ENCODE measurements at places on chromosomes 1 and 21. TPM values are rescaled to one million over a fixed set of nuclear protein-coding genes. Genes with fewer than 3 reads are reported as not detected.

DNA sequence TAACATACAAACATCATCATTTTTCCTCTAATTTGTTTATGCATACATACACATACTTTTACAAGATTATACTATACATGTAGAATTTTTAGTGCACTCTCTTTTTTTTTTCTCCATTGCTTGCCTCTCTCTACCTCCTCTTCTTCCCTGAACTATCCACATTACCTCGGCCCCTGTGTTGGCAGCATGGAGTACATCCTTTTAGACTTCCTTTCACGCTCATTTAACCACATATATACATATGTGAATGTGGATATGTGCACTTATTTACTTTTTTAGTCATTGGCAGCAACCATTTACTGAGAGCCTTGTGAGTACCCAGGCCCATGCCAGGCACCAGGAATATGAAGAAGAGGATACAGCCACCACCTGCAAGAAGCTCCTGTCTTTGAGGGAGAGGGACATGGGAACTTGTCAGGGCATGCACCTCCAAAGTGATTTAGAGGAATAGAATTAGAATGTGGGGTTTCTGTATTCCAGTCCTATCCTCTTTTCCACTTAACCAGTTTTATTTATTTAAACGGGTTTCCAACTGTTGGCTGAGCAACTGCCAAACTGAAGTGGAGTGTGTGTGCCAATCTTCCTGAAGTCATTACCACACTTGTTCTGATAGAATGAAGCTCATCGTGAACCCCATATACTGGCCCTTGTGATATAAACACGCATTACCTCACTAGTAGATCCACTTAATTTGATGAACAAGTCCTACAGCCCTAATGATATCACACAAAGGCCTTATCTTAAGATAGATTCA, 212.6 kb downstream of the TNR start:
- no peak for DNase-seq
- H3K27me3 ChIP-seq = peaks cover 37% of the 10 kb centered on the region
- H3K27ac ChIP-seq = no peak overlapping the region
- no peaks in the 10 kb centered on the region for H3K4me1 ChIP-seq
- no peaks in the 10 kb centered on the region for H3K36me3 ChIP-seq

RNU1-2 gene
- 6,072 TPM for total RNA-seq

C1orf185 gene
- total RNA-seq = not detected

ANXA9 gene
- 0.14 TPM for total RNA-seq

C1orf87 gene
- total RNA-seq = not detected

TMEM269 gene
- total RNA-seq = not detected

DNA sequence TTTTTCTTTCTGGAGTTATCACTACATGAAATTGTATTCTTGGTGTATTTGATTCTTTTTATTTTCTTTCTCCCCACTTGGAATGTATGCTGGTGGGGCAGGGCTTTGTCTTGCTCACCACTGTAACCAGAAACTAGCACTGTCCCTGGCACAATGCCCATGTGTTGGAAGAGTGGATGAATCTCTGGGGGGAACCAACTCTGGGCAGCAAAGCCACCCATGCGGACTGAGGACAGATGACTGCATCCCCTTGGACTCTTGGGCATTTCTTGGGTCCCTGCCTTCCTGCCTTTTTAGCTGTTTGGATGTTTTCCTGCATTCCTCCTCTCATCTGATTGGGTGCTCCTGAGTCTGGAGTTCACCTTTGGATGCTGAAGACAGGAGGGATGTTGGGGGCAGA, 6.1 kb downstream of the CYP4B1 start:
- H3K27ac ChIP-seq = peak overlapping the region; percentile 97
- peaks cover 82% of the 10 kb centered on the region for H3K4me1 ChIP-seq
- DNase-seq = no peak

DNA sequence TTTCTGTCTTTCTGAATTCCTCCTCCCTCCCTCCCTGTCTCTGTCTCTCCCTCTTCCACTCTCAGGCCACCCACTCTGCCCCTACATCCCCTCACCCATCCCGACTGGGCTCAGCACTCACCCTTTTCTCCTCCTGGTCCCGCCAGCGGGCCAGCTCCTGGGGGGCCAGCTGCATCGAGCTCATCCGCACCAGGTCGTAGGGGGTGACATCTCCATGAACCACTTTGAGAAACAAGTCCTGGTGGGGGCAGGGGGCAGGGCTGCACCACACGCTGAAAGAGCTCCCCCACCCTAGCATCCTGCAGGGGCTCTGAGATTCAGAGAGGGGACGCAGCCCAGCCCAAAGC, 17.8 kb downstream of the SPOCD1 start:
- H3K4me3 ChIP-seq = no peak overlapping the region
- peaks cover 62% of the 10 kb centered on the region for H3K27me3 ChIP-seq
- peaks cover 3% of the 10 kb centered on the region for H3K4me1 ChIP-seq
- DNase-seq = no peak

UMODL1 gene
- total RNA-seq = 0.08 TPM

- H3K36me3 ChIP-seq = peaks cover 88% of the 10 kb centered on the region
- no peak for DNase-seq
- no peaks in the 10 kb centered on the region for H3K27me3 ChIP-seq
- no peak overlapping the region for H3K4me3 ChIP-seq
Measured at GRCh38 chr21:37130971-37131370, 57.9 kb downstream of the TTC3 start.

DNA sequence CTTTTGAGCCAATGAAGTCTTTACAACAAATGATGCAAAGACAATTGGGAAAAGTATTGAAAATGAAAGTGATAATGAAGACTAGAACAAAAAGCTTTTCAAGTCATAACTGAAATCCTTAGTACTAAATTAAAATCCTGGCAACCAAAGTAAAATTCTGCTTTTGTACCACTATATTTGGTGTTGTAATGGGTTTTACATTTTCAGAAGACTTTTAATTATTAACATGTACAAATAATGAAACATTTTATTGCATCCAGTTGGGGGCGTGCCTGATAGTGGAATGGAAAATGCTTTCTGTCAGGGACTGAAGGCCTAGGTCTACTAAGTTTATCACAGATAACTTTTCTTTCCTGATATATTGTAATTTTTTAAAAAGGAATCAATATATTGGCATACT, 89.4 kb downstream of the SDCCAG8 start:
- peaks cover 23% of the 10 kb centered on the region for H3K36me3 ChIP-seq
- DNase-seq = no peak
- H3K27ac ChIP-seq = no peak overlapping the region
- H3K4me3 ChIP-seq = no peak overlapping the region
- no peaks in the 10 kb centered on the region for H3K27me3 ChIP-seq

GRCh38 chr1:34800214-34800613, 7.4 kb downstream of the GJA4 start:
- DNase-seq = no peak
- H3K36me3 ChIP-seq = peaks cover 16% of the 10 kb centered on the region
- H3K27me3 ChIP-seq = no peaks in the 10 kb centered on the region
- H3K27ac ChIP-seq = peak overlapping the region; percentile 17

FGR gene
- total RNA-seq = 3.5 TPM

DNA sequence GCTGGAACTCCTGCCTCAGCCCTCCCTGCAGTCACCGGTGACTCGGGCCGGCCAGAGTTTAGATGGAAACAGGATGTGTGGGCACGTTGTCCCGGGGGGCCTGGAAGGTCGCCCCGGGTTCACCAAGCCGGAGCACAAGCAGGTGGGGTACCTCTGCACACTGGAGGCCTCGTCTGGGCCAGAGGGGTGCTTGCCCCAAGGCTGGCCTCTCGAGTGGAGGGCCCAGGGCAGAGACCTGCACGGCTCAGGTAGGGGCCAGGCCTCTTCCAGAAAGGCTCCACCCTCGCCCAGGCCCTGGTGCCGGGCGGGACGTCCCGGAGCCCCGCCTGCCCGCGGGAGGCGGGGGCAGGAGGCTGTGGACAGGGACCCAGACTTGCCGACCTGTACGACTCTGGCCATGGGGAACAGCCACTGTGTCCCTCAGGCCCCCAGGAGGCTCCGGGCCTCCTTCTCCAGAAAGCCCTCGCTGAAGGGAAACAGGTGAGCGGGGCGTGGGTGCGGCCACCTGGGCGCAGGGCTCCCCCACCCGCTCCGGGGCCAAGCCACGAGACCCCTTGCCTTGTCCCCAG, at the start of gene PLEKHN1:
Gene PLEKHN1, plus strand, starts transcription at position 348 of the 569 bp plus-strand sequence. Its CDS starts 50 bp downstream, at position 398.
- peaks cover 40% of the 10 kb centered on the region for H3K27me3 ChIP-seq
- peaks cover 7% of the 10 kb centered on the region for H3K36me3 ChIP-seq
- DNase-seq = no peak
- no peak within 1 kb of the TSS for H3K27ac ChIP-seq
- peaks cover 24% of the 10 kb centered on the region for H3K4me1 ChIP-seq

DNA sequence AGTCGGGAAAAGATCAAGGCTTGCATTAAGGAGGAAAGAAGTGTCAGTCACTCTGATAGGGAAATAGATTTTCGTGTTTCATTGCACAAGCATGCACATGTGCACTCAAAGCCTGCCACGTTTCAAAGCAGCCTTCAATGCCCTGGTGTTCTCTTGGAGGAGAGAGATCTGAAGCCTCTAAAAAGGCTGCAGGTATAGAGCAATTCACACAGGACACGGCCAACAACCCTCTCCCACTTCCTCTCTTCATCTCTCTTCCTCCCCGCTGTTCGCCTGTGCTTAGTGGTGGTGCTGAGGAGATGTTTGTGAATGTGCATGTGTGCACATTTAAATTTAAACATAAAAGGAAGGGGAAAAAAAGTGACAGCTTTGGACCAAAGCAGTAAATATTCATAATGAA, 117.7 kb downstream of the NUF2 start:
- DNase-seq = no peak
- no peak overlapping the region for H3K27ac ChIP-seq
- H3K27me3 ChIP-seq = peaks cover 26% of the 10 kb centered on the region
- H3K4me1 ChIP-seq = no peaks in the 10 kb centered on the region
- no peak overlapping the region for H3K4me3 ChIP-seq
- no peaks in the 10 kb centered on the region for H3K36me3 ChIP-seq

ANKRD45 gene
- 0.25 TPM for total RNA-seq

GRCh38 chr1:93641527-93641926, 40.1 kb downstream of the BCAR3 start:
- H3K27me3 ChIP-seq = no peaks in the 10 kb centered on the region
- peaks cover 22% of the 10 kb centered on the region for H3K36me3 ChIP-seq
- H3K4me3 ChIP-seq = no peak overlapping the region
- no peak for DNase-seq
- H3K4me1 ChIP-seq = peaks cover 13% of the 10 kb centered on the region

DNA sequence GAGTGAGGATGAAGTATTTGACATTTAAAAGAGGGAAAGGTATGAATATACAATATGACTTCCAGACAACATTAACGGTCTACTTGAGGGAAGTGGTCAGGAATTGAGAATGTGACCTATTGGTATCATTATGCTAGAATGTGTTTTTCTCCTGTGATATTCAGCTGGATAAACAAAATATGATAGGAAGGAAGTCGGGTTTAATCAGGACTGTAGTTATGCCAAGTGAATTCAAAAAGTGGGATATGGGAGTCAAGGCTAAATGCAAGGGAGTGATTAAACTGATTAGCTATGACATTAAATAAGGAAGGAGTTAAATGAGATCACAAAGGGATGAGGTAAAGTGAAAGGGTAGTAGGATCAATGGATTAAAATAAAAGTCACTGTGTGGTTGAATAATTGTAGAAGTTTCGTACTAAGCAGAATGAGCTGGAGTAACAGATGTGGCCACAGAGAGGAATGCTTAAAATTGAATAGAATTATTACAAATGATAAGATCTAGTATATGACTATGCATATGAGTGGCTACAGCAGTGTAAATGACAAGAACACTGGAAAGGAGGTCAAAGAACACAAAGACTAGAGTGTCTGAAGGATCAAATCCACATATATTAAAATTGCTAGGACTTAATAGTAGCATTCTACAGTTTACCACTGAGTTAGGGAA, 62.5 kb downstream of the TRIM33 start:
- peaks cover 18% of the 10 kb centered on the region for H3K4me1 ChIP-seq
- H3K27me3 ChIP-seq = no peaks in the 10 kb centered on the region
- no peak overlapping the region for H3K4me3 ChIP-seq
- peaks cover 25% of the 10 kb centered on the region for H3K36me3 ChIP-seq
- no peak for DNase-seq
